ENCODE measurements at places on chromosomes 6 and 20.

DNA sequence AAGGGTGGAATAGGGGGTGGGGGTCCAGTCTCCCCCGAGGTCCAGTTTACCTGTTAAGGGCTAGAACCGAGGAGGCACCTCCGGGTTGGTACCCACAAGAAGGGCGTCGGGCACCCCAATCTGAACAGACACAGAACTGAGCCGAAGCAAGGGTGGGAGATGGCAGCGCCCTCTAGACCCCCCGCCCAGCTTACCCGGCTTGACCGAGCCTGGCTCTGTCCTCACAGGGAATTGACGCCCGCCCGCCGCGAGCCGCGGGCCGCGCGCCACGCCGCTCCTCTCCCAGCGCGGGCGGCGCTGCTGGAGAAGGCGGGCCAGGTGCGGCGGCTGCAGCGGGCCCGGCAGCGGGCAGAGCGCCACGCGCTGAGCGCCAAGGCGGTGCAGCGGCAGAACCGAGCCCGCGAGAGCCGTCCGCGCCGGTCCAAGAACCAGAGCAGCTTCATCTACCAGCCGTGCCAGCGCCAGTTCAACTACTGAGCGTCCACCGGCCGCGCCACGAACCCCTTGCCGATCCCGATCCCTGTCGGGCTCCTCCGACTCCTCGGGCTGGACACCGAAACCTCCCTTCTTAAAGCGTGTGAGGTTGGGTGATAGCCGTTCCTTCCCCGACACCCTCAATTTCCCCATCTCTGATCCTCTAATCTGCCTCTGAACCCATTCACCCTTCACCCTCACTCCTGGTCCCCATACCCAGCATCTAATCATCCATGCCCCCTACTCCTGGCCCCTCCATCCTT lies 5.9 kb downstream of the TP53INP2 start:
- DNase-seq = peak; percentile 28

- no peak for DNase-seq
Measured at GRCh38 chr20:43477193-43477592, 19.5 kb downstream of the SRSF6 start.

- DNase-seq = no peak
Measured at GRCh38 chr6:32070814-32071543, 32.8 kb downstream of the CYP21A2 start.

DNA sequence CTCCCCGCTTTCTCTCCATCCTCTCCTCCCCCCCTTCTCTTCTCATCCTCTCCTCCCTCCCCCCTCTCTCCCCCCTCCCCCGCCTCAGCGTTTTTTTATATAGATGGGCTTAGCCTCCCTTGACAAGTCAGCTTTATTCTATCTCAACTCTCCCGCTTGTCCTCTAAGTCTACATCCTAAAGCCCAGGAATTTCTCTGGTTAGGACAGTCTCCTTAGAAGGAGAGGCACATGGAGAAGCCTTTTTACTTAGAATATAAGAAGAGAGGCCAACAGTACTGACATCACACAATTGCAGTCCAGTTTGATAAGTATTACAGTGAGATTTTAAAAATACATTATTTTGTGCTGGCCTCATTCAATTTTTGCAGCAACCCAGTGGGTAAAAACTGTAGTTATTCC lies 83.5 kb downstream of the LYRM2 start:
- DNase-seq = no peak

- DNase-seq = no peak
Measured at GRCh38 chr20:3188823-3189413, 15.6 kb downstream of the DDRGK1 start.

DNA sequence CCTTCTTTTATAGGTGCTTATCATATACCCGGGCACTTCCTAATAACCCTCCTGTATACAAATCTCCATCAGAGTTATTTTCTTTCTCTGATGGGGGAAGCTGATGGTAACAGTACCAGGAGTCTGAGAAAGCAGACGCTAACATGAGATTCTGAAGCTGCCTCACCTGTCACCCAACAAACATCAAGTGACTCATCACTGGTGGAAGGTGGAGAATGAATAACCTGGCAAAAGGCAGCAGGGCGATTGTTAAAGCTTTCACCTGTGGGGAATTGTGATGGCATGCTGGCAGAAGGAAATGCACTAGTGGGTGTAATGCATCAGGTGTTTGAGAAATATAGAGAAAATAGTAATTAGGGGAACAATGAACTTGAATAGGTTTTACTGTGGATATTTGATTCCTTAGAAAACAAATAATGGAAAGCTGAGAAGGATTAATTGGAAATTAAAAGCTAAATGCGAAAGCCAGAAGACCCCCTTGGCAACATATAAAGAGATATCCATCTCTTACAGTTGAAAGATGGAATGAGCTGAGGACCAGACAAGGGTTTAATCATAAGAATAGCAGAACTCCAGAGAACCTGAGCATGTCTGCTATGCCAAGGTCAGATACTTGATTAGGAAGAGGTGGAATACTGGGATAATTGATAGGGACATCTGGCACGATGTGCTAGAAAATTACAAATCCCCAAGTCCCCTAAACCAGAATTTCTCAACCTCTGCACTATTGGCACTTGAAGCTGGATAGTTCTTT lies 517.1 kb downstream of the PKHD1 start:
- DNase-seq = no peak

- no peak for DNase-seq
Measured at GRCh38 chr6:132287101-132287500, 114.2 kb downstream of the MOXD1 start.
